Stimulated activated CD4-positive, alpha-beta T cell treated with anti-CD3 and anti-CD28 coated beads, Interleukin-15, amount 100 ng/mL, for 1 hour (primary cell): ENCODE measurements at places on chromosomes 1 and 21.

GRCh38 chr1:234656944-234657654, 47.1 kb upstream of the IRF2BP2 start:
- no peak for DNase-seq

DNA sequence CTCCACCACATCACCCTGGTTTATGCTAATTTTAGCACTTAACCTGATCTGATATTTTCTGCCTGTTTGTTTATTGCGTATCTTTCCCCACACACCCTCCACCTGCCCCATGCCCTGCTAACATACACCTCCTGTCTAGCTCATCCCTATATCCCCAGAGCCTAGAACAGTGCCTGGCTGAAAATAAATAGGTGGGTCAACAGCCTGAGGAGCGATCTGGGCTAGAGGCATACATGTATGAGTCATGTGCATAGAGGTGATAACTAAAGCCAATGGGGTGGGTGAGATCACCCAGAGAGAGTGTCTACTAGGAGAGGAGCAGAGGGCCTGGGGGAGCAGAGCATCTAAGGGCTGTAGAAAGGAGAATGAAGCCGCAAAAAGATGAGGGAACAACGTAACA, 2.7 kb downstream of the HTR1D start:
- no peak for DNase-seq

DNA sequence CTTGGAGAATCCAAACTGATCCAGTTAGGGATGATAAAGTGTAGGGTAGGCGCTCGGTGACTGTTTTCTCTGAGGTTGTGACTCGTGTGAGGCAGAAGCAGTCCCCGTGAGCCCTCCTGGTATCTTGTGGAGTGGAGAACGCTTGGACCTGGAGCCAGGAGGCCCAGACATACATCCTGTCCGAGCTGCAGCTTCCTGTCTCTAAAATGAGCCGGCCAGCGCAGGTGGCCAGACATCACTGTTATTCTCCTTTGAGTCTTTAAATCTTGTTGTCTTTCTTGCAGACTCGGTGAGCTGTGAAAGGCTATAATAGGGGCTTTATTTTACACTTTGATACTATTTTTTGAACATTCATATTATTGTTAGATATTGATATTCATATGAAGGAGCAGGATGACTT, 12.3 kb downstream of the PCSK9 start:
- DNase-seq: no peak

DNA sequence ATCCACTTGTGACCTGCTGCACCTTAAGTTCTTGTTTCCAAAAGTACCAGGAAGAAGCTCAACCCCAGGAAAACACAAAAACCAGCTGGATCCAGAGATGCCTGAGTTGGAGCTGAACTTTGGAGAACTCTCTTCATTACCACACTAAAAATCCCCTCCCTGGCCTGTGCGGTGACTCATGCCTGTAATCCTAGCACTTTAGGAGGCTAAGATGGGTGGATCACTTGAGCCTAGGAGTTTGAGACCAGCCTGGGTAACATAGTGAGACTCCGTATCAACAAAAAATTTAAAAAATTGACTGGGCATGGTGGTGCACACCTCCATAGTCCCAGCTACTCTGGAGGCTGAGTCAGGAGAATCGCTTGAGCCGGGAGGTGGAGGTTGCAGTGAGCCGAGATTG, 6.2 kb downstream of the MAP1LC3C start:
- DNase-seq: no peak

DNA sequence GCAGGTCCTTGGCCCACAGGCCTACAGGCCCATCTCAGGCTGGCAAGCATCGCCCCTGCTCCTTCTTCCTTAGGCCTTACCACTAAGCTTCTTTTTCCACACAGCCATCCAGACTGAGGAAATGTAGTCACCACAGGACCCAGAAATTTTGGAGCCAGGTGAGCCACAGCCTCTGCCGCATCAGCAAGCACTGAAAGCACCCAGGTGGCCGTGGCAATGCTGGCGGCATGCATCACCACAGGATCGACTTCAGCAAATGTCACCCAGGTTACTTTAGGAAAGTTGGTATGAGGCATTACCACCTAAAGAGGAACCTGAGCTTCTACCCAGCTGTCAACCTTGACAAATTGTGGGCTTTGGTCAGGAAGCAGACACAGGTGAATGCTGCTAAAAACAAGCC, 11.6 kb downstream of the PIGM start:
- DNase-seq: no peak

- no peak for DNase-seq
Measured at GRCh38 chr1:24830680-24831272, 85.5 kb downstream of the CLIC4 start.

DNA sequence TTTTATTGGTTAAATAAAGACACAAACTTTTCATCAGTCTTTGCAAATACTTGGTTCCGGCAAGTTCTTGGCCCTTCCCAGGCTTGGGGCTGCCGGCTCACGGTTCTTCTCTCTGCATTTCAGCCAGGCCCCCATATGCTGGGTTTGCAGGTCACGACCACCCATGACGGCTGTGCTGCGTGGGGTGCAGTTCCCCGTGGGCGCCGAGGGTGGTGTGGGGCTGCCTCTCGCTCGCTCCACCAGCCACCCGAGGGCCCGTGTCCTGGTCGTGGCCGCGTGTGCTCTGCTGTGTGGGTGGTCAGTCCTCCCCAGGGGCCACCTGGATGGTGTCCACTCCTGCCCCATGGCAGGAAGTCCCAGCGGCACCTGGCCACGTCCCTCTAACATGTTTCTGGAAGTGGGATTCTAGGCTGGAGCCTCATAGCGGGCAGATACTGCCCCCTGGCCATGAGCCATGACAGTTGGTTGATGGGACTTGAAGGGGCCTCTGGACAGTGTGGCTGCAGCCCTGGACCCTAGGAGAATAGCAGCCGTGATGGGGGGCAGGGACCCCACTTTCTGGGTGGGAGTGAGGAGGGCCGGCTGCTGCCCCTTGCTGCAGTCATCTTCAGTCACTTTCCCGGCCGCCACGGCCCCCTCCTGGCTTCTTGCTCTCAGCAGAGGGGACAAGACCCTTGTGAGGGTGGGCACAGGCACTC, 46.3 kb downstream of the SKI start:
- no peak for DNase-seq

GRCh38 chr21:32249511-32250280, 29.2 kb downstream of the MIS18A start:
- DNase-seq: no peak

GRCh38 chr1:44929531-44929930, 56.9 kb downstream of the EIF2B3 start:
- no peak for DNase-seq

DNA sequence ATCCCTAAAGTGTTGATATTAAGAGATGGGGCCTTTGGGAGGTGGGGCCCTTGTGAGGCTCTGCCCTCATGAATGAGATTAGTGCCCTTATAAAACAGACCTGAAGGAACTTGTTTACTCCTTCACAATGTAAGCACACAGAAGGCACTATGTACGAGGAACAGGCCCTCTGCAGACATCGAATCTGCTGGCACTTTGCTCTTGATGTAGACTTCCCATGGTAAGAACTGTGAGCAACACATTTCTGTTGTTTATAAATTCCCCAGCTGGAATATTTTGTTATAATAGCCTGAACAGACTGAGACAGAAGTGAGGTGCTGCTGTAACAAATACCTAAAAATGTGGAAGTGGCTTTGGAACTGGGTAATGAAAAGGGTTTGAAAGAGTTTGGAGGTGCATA, 193.2 kb downstream of the TGFB2 start:
- no peak for DNase-seq

- no peak for DNase-seq
Measured at GRCh38 chr1:218965821-218966220, 207.9 kb upstream of the LYPLAL1 start.

GRCh38 chr1:24164004-24164403, 21.1 kb upstream of the IL22RA1 start:
- DNase-seq: no peak

DNA sequence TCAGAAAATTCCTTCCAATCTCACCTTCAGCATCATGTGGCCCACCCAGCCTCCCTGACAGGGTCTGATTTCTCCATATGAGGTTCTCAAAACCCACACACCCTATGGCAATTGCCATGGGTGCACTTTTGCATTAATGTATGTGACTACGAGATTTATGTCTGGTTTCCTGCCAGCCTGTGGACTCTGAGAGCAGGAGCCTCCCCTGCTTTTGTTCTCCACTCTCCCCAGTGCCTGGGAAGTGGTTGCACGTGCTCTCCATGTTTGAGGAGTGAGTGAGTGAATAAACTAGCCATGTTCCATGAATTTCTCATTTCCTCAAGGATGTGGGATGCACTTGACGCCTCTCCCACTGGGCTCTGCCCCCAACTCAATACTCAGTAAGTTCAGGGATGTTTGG, 91.2 kb downstream of the ACTL8 start:
- DNase-seq: no peak

DNA sequence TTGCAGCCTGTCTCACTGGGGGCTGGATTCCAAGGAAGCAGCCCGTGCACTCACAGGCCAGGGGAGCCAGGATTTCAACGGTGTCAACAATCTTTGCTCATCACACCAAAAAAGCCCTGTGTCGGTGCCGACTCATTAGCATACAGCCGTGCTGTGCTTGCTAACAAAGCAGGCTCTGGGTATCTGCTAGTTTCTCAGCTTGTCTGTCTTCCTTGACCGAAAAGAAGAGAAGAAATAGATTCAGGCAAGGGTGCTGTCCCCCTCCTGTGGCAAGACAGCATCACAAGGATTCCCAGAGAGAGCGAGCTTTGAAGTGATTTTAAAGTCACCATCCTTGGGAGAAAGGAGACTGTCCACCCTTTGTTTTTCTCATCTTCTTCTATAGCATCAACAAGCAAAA, 214.7 kb downstream of the SDCCAG8 start:
- DNase-seq: no peak

GRCh38 chr1:225446595-225446960, 18.7 kb upstream of the LBR start:
- no peak for DNase-seq

DNA sequence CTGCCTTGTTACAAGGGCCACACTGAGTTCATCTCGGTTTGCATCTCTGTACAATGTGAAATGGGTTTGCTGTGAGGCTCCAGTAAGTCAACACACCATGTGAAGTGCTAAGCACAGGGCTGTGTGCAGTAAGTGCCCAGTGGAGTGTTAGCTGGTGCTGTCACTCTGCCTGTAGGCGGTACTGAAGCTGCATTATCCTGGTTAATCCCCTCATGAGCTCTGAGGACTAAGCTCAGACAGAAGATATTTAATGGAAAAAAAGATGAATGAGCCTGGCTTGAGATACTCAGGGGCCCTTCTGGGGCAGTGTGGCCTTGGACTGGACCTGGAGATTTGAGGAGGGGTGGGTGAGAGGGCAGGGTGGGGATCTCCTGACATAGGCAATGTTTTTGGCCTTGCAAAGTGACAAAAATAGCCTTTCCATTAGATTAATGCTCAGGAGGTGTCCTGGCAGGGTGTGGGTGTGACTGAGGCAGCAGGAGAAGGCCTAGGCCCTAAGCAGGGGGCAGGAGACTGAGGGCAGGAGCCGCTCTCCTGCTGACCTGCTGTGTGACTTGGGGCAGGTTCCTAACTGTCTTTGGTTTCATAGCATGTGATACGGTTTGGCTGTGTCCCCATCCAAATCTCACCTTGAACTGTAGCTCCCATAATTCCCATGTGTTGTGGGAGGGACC, 570.5 kb downstream of the PTPRU start:
- DNase-seq: no peak

GRCh38 chr1:203136409-203137042, 9.0 kb downstream of the ADORA1 start:
- no peak for DNase-seq

DNA sequence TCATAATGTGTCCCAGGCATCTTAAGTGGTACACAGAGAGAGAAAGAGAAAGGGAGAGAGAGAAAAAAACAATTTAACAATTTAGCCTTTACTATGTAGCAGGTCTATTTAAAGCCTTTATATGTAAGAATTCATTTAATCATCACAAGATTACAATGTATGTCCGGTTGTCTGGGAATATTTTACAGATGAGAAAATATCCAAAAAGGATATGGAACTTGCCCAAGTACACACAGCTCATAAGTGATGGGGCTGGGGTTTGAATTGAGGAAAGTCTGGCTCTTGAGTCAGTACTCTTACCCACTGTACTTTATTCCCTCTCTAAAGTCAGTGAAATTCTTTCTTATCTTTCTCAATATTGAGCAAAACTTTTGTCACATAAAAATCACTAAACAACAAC, 104.6 kb downstream of the LYPLAL1 start:
- no peak for DNase-seq

DNA sequence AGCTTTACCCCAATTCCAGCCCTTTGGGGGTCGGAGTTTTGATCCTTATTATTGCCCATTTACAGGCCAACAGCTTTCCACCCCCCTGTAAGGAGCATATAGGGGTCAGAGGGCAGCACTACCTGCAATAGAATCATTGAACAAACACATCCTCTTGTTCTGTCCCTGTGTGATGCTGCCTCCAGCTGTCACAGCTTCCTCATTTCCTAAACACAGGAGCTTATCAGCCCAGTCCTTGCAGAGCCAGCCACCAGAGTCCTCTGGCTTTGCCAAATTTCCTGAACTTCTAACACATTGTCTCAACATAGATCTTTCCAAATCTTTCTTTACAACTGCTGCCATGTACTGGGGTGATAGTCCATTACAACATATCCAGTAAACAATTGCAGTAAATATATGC, 32.8 kb upstream of the PTBP2 start:
- no peak for DNase-seq

DNA sequence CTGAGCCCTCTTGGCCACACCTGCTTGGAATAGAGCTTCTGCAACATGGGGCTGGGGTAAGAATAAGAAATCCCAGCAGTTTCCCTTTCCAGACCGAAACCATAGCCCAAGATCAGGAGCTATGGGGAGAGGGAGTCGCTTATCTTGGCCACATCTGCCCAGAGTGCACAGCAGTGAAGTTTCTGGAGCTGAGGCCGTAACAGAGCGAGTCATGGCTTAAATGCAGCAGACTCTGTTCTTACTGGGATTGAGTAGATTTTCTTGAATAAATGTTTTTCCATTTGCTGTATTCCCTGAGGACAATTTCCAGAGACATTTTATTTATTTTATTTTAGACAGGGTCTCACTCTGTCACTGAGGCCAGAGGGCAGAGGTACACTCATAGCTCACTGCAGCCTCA, 33.5 kb downstream of the CFAP57 start:
- DNase-seq: no peak

DNA sequence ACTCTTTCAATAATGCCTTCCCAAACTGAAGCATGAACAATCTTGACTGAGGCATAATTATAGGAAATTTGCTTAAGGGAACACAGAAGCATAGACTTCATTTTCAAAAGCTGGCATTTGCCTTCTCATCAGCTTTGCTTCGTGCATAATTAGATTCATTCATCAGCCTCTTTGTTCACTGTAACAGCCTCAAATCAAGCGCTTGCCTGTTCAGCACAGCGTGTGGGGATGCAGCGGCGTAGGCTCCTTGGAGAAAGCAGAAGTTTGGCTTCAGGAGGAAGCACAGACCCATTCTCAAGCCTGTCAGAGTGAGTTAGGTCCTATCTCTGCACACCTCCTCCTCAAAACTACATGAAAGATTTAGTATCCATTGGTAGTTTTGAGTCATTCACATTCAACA, 246.4 kb upstream of the MAP1LC3C start:
- no peak for DNase-seq

DNA sequence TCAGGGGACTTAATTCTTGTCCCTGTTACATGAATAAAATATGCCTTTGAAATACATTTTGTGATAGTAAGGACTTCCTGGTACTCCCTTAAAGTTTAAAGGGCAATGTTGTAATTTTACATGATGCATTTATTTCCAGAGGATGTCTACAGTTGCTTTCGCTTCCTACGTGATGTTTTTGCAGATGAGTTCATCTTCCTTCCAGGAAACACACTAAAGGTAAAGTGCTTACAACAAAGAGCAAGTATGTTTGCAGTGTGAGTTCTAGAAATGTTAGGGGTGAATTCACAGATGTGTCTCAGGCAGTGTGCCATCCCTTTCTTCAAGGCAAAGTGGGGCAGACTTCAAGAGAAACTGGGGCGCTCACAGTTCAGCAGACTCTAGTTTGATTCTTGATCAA, 31.2 kb downstream of the GNPAT start:
- DNase-seq: no peak
